Stimulated activated CD4-positive, alpha-beta T cell treated with anti-CD3 and anti-CD28 coated beads, Interleukin-2, amount 100 ng/mL, for 48 hours (primary cell): ENCODE measurements at places on chromosomes 11 and 22.

- DNase-seq: no peak
Measured at GRCh38 chr11:34068111-34068510, 16.6 kb downstream of the CAPRIN1 start.

DNA sequence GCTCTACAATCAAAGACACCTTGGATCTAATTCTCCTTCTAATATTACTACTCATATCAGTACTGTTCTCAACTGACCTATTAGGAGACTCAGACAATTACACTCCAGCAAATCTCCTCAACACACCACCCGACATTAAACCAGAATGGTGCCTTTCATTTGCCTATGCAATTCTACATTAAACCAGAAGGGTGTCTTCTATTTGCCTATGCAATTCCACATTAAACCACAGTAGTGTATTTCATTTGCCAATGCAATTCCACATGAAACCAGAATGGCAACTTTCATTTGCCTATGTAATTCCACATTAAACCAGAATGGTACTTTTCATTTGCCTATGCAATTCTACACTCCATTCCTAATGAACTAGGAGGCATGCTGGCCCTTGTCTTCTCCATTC is 15.3 kb upstream of the APOL3 start:
- no peak for DNase-seq

DNA sequence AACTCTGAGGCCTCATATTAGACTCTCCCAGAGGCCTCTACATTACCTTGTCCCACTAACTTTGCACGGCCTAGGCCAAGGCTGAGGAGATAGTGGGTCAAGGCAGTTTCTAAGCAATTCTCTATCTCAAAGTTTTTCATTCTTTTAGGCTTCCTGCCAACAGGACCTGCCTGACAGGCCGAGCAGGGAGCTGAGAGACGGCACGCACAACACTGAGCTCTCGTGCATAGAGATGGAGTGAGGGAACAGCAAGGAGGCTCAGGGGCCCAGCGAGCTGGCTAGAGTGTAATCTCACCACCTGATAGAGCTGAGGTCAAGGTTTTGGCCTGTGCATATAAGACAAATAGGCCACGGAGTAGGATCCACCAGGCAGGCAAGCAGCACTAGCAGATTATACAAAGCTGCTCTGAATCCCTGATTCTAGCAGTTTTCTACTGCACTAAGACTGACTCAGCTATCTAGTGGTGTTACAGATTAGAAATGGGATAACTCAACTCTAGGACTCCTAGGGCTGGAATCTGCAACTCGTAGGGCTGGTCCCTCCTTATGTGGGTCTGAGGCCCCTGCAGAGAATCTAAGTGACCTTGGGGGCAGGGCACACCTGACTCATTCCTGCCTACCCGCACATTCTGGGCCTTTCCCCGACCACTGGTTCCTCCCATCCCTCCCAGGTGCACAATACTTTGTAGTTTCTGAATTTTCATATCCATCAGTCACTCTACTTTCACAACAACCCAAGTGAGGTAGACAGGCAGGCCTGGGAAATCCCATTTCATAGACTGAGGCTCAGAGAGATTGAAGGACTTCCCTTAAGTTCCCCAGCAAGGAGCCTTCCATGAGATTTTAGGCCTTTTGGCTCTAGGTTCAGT is 1.7 kb downstream of the CYB5R2 start:
- no peak for DNase-seq

DNA sequence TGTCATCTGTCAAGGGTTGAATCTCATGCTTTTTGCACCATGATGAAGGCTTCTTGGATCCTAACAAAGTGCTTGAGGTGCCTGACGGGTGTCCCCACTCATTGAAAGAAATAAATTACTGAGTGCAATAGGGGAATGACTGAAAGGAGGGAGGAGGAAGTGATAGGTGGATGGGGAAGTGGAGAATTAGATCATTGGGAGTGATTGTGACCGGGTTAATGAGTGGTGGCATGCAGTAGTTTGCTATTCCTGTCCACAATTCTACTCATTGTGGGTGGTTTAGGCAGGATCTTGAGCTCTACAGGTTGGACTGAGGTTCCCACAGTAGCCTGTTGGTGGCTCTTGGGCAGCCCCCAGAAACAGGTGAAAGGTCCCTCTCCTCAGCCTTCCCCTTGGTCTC is 44.3 kb downstream of the THAP12 start:
- DNase-seq: no peak

DNA sequence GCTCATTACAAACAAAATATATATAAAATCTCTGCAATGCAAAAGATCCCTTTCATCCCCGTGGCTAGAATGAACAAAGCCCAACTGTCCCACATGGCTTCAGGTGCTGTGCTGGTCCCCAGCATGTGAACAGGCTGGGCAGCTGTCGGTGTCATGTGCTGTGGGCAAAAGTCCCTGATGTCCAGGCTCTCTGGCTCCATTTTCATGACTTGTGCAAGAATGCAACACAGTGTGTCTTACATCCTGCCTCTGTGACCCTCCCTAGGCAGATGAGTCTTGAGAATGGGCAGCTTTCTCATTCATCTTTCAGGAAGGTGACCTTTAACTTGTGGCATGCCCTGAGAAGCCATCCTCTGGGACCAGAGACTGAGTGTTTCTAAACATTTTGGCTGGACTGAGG is 14.5 kb downstream of the GUCD1 start:
- no peak for DNase-seq

- DNase-seq: no peak
Measured at GRCh38 chr11:112962579-112963367, 1.6 kb downstream of the NCAM1 start.

DNA sequence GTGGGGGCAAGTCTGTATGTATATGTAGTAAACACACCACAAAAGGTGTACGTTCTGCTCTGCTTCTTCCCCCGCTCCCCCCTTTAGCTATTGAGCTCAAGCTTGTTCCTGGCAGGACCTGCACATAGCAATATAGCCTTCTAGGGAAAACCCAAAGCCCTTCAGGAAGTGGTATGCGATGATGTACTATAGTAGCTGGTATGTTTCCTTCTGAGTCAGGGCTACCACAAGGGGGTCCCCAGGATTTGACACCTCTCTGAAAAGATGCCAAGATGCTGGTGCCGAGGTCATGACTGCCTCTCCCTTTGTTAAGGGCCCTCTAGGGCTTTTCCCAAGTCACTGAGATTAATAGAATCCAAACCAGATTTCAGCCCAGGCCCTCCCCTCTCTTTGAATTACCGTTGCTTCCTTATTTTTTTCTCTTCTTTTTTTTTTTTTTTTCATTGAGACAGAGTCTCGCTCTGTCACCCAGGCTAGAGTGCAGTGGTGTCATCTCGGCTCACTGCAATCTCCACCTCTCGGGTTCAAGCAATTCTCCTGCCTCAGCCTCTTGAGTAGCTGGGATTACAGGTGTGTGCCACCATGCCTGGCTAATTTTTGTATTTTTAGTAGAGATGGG is 268.4 kb downstream of the ETS1 start:
- DNase-seq: no peak

DNA sequence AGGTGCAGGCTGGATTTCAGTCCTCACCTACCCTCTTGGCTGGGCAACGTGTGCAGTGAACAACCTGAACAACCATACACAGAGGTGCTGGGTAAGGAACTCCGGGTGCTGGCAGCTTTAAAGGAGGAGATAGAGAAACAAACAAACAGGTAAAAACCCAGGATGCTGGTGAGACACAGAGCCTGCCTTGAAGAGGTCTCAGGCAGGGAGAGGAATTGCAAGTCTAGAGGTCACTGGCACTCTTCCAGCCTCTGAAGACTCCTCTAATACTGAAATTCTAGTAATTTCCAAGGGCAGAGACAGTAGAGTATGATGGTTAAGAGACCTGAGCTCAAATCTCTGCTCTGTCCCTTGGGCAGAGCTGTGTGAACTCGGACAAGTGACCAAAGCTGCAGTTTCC is 192.5 kb downstream of the CEP164 start:
- DNase-seq: no peak

DNA sequence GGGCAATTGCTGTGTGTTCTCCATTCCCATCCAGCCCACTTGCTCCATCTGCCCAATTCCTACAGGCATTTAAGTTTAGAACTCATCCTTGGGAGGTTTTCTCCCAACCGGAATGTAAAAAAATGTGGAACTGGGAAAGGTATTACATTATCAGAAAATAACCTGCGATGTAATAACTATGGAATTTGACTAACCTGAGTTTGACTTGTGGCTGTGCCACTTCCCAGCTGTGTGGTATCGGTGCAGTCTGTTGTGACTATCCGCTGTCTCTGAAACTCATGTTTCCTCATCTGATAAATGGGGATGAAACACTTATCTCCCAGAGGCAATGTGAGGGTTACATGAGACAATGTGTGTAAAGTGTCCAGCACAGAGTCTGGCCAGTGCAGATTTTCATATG is 77.6 kb downstream of the TENM4 start:
- DNase-seq: no peak

- DNase-seq: no peak
Measured at GRCh38 chr22:50062509-50063135, 4.5 kb upstream of the TTLL8 start.

GRCh38 chr11:84524422-84525051 is 1102.6 kb downstream of the DLG2 start:
- no peak for DNase-seq

- DNase-seq: no peak
Measured at GRCh38 chr22:35622191-35622913, 5.2 kb upstream of the MB start.

GRCh38 chr11:6962141-6962540 is 35.9 kb downstream of the ZNF215 start:
- no peak for DNase-seq

GRCh38 chr11:32184723-32185376 is 94.0 kb downstream of the RCN1 start:
- DNase-seq: no peak

- no peak for DNase-seq
Measured at GRCh38 chr11:12167061-12168000, 56.9 kb downstream of the MICAL2 start.

GRCh38 chr11:22720457-22720856 is 54.0 kb downstream of the GAS2 start:
- DNase-seq: no peak

DNA sequence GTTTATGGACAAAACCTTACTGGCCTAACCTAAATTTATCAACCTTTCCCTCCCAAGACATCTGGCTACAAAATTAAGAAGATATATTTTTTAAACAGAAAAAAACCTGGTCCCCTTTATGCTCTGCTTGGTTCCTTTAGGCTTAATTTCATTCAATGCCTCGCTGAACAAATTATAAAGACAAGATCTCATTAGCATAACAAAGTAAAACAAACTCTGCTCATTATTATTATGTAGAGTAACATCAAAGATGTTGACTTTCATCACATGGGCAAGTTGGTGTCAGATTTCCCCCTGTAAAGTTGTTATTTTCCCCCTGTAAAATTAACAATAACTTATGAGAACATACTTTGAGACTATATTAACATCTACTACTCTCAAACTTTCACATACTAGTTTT is 11.0 kb downstream of the RRAS2 start:
- DNase-seq: no peak

- no peak for DNase-seq
Measured at GRCh38 chr11:134052988-134053945, 15.6 kb upstream of the JAM3 start.

GRCh38 chr22:22397292-22397870 is 111.2 kb downstream of the ZNF280B start:
- DNase-seq: no peak

- no peak for DNase-seq
Measured at GRCh38 chr11:129115652-129116586, 76.2 kb downstream of the ARHGAP32 start.

GRCh38 chr11:44596525-44597276 is 31.2 kb downstream of the CD82 start:
- peak; percentile 33 for DNase-seq

- DNase-seq: no peak
Measured at GRCh38 chr11:71302534-71302909, 50.1 kb upstream of the SHANK2 start.

DNA sequence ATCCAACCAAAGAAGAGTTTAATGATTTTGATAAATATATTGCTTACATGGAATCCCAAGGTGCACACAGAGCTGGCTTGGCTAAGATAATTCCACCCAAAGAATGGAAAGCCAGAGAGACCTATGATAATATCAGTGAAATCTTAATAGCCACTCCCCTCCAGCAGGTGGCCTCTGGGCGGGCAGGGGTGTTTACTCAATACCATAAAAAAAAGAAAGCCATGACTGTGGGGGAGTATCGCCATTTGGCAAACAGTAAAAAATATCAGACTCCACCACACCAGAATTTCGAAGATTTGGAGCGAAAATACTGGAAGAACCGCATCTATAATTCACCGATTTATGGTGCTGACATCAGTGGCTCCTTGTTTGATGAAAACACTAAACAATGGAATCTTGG is 23.9 kb downstream of the KDM4D start:
- no peak for DNase-seq

GRCh38 chr11:61333550-61334433 is 764 bp downstream of the TKFC start:
- DNase-seq: no peak

GRCh38 chr22:18927020-18927419 is 9.1 kb downstream of the PRODH start:
- DNase-seq: no peak

GRCh38 chr22:45442116-45442515 is 28.6 kb downstream of the RIBC2 start:
- no peak for DNase-seq

DNA sequence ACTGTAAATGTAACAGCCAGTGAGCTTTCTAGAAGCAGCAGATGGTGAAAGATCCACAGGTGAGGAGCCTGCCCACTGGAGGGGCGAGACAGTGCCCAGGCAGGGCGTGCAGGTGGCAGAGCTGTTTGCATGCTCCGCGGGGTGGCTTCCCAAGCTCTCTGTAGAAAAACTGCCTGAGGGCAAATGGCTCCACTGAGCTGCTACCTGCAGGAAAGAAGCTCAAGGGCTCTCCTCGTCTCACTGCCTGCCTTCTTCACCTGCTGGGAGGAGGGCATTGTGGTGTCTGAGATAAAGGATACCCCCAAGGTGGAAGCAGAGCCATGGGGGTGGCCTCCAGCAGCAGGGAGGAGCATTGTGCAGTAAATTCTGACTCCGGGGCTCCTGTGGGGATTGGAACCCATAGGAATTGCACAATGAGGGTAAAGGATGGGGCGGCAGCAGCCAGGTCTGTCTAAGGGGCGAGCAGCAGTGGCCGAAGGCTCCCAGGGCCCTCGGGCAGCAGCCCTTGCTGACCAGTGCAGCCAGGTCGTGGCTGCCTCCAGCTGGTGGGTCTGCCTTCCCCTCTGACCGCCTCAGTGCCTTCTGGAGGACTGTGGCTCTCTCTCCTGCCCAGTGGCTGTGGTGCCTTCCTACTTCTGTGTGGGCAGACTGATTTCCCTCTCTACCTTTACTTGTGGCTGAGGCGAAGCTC is 28.0 kb upstream of the CABP7 start:
- no peak for DNase-seq

GRCh38 chr11:115132436-115133228 is 371.6 kb downstream of the CADM1 start:
- DNase-seq: no peak

DNA sequence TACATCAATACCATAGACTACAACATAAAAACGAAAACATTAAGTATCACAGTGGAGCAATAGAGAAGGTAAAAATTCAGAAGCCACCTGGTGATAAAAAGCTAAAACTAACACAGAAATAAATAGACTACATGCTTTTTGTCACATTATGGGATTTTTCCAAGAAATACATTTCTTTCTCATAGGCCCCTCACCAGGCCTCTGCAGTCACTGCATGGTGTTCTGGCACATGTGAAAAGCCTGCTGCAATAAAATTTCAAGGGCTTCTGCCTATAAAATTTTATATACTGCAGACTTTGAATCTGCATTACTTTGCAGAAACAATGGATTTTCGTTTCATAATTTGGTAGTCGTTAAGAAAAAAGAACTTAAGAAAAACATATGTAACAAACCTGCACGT is 655.5 kb downstream of the CNTN5 start:
- DNase-seq: no peak
